ENCODE measurements at places on chromosomes 6 and 20. TPM values are rescaled to one million over a fixed set of nuclear protein-coding genes. Genes with fewer than 3 reads are reported as not detected.

DNA sequence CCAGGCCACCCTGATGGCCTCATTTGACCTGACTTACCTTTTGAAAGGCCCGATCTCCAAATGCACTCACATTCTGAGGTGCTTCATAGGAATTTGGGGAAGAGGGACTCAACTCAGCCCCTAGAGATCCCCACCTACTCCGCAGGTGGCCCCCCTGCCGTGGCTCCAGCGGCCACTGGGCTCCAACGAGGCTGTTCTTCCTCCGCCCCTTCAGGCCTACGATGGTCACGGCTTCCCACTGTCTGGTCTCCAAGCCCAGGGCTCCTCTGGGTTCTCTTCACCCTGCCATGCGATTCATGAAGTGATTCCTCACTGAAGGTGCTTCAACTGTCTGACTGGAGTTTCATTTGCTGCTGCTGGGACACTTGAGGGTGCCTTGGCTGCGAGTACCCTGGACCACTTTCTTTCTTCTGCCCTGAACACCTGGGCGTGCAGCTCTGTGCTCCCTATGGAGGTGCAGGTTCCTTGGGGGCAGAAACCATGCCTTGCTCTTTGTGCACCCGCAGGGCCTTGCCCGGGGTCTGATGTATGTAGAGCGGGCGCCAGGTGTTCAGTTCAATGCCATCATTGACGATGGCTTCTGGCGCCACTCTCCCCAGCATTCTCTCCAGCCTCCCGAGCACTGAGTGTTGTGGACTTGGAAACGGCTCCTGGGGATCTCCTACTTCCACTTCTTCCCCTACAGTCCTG lies 10.0 kb upstream of the DUSP22 start:
- no peak overlapping the region for H3K27ac ChIP-seq
- DNase-seq = no peak
- H3K36me3 ChIP-seq = no peaks in the 10 kb centered on the region
- H3K4me1 ChIP-seq = no peaks in the 10 kb centered on the region
- peaks cover 27% of the 10 kb centered on the region for H3K27me3 ChIP-seq

The GHRH gene
- total RNA-seq = not detected

The FRS3 gene
- 0.54 TPM for total RNA-seq

The MYL9 gene
- total RNA-seq = 97.5 TPM

The TXLNB gene
- total RNA-seq = under 0.01 TPM

DNA sequence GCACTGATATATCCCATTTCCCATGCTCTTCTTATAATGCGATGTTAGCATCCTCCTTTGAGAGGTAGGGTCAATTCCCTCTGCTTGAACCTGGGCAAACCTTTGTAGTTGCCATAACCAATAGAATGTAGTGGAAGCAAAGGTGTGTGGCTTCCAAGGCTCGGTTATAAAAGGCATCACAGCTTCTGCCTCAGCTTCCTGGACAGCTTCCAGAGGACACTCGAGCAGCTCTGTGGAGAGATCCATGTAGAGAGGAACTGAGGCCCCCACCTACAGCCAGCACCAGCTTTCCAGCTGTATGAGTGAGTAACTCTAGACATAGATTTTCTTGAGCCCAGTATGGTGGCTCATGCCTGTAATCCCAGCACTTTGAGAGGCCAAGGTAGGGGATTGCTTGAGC lies 36.7 kb downstream of the FGD2 start:
- H3K27me3 ChIP-seq = peaks cover 6% of the 10 kb centered on the region
- DNase-seq = no peak
- no peaks in the 10 kb centered on the region for H3K4me1 ChIP-seq
- no peak overlapping the region for H3K27ac ChIP-seq

The MOG gene
- not detected for total RNA-seq

The CD109 gene
- total RNA-seq = 5.0 TPM

GRCh38 chr6:4774296-4774695 lies 1.9 kb upstream of the CDYL start:
- H3K27me3 ChIP-seq = peaks cover 3% of the 10 kb centered on the region
- DNase-seq = no peak
- no peaks in the 10 kb centered on the region for H3K4me1 ChIP-seq
- H3K4me3 ChIP-seq = no peak overlapping the region

DNA sequence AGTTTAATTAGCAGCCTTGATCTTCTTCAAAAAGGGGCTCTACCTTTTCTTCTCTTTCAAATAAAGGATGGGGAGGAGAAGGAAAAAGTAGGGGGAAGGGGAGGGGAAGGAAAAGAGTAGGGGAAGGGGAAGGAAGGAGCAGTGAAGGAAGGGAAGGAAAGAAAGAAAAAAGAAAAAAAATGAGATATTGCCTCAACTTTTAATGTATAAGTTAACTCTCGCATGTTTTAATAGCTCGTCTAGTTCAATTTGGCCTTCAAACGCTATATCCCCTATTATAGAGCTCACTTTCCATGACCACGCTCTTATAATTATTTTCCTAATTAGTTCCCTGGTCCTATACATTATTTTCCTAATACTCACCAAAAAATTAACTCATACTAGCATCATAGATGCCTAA lies 11.9 kb upstream of the RIPOR2 start:
- H3K4me1 ChIP-seq = peaks cover 4% of the 10 kb centered on the region
- no peaks in the 10 kb centered on the region for H3K36me3 ChIP-seq

The GNMT gene
- not detected for total RNA-seq

The ERVFRD-1 gene
- total RNA-seq = not detected

- no peak for DNase-seq
- H3K4me1 ChIP-seq = no peaks in the 10 kb centered on the region
- no peaks in the 10 kb centered on the region for H3K27me3 ChIP-seq
- H3K27ac ChIP-seq = no peak overlapping the region
- no peak overlapping the region for H3K4me3 ChIP-seq
- no peaks in the 10 kb centered on the region for H3K36me3 ChIP-seq
These were observed 376.4 kb downstream of the CDH4 start for GRCh38 chr20:61628480-61628879.

DNA sequence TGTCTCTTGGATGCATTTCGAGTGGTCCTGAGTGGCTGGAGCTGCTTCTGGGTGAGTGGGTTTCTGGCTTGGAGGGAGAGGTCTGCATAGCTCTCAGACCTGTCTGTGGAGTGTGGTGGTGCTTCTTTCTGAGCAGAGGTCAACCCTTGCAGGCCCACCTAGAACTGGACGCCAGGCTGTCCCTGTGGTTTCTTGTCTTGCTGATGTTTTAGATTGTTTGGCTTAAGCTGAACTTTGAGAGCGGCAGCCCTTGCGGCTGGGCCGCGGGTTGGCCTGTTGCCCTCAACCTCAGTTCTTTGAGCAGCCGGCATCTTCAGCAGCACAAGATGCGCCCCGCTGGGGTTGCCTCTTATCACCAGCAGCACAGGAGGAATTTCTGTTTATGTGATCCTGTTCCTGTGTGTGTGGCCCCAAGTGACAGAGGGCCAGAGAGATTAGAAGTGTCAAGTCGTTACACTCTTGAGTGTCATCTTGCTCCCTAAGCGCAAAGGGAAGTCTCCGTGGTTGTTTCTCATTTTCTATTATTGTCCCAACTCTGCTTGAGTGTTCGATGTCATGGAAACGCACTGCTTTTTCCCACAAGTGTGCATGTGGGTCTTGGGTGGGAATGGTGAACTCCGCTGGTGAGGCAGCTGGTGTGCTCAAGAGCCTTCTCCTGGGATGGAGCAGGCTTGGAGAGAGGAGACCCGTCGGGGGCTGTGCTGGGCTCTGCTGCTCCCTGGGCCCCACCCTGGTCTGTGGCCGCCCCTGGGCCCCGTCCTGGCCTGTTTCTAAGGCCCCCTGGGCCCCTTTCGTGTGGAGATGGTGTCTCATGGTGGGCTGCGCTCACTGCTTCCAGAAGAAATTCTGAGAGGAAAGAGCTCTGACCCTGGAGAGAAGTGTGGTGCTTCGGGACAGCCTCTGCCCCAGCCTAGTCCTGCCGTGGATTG lies 20.1 kb upstream of the SLC22A1 start:
- no peak for DNase-seq
- H3K27ac ChIP-seq = no peak overlapping the region
- peaks cover 59% of the 10 kb centered on the region for H3K36me3 ChIP-seq
- no peak overlapping the region for H3K4me3 ChIP-seq

GRCh38 chr6:74066168-74066871 lies 370.3 kb downstream of the CD109 start:
- H3K27ac ChIP-seq = no peak overlapping the region
- no peak overlapping the region for H3K4me3 ChIP-seq
- peak; percentile 47 for DNase-seq
- H3K36me3 ChIP-seq = no peaks in the 10 kb centered on the region
- peaks cover 8% of the 10 kb centered on the region for H3K4me1 ChIP-seq

DNA sequence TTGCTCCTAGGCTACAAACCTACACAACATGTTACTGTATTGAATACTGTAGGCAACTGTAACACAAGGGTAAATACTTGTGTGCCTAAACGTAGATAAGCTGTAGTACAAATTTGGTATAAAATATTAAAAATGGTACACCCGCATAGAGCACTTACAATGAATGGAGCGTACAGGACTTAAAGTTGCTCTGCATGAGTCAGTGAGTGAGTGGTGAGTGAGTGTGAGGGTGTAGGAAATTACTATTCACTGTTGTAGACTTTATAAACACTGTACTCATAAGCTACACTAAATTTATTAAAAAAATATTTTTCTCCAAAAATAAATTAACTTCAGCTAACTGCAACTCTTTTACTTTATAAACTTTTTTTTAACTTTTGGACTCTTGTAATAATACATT lies 391.6 kb downstream of the ADGRB3 start:
- no peak overlapping the region for H3K27ac ChIP-seq
- DNase-seq = peak; percentile 1
- H3K4me3 ChIP-seq = no peak overlapping the region
- H3K27me3 ChIP-seq = no peaks in the 10 kb centered on the region
- no peaks in the 10 kb centered on the region for H3K4me1 ChIP-seq

DNA sequence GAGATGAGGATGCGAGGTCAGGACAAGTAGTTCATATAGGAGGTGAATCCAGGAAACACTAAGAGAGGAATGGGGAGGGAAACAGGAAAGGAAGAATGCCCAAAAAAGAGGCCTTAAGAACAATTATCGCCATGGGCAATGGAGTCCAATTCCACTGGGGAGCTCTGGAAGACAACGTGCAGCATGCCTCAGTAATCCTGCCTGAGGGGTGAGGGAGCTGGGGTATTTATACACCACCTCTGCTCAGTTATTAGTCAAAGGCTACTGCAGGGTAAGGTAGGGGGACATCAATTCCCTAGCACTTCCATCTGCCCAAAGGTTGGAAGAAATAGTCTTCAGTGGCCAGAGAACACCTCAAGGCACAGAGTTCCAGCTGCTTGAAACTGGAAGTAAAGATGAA lies 96.4 kb downstream of the ZNF217 start:
- no peaks in the 10 kb centered on the region for H3K36me3 ChIP-seq
- H3K27ac ChIP-seq = no peak overlapping the region
- DNase-seq = no peak
- no peaks in the 10 kb centered on the region for H3K4me1 ChIP-seq

DNA sequence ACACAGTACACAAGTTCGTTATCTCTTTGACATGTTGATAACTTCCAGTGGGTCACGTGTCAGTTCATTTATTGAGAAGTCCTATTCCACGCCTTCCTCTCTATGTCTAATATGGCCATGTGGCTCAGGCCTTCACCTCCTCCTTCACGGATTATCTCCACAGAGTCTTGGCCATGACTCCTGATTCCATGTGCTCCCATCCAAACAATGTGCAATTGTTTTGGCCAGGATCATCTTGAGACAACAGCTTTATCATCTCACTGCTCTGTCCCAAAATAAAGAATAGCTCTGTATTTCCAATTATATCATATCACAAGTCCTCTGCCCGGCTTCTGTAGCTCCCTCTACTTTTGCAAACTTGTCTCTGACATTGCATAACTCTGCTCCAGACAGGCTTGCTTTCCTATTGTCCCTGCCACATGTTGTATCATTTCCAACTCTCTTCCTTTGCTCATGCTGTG lies 11.1 kb upstream of the TXNDC5 start:
- peaks cover 4% of the 10 kb centered on the region for H3K27me3 ChIP-seq
- H3K4me3 ChIP-seq = no peak overlapping the region
- no peak overlapping the region for H3K27ac ChIP-seq
- no peak for DNase-seq

DNA sequence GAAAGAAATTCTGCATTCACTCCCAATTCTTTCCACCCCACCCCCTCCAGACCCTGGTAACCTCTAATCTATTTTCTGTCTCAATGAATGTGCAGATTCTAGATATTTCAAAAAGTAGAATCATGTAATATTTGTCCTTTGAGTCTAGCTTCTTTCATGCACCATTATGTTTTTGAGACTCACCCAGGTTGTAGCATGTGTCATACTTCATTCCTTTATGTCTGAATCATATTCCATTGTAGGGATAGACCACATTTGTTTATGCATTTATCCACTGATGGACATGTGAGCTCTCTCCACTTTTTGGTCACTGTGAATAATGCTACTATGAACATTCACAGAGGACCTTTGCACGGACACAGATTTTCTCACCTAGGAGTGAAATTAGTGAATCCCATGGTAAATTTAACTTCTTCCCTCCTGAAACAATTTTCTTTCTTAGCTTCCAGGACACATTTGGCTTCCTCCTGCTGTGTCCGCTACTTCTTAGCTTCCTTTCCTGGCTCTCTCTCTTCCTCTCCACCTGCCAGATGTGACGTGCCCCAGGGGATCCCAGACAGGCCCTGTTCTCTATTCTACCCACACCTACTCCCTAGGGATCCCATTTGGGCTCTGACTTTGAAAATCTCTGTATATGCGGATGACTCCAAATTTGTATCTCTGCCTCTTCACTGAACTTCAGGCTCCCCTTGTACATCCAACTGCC lies 24.1 kb upstream of the ARFGEF2 start:
- no peak overlapping the region for H3K27ac ChIP-seq
- peaks cover 5% of the 10 kb centered on the region for H3K4me1 ChIP-seq
- no peak overlapping the region for H3K4me3 ChIP-seq
- peak; percentile 92 for DNase-seq
- H3K27me3 ChIP-seq = peaks cover 13% of the 10 kb centered on the region
- H3K36me3 ChIP-seq = no peaks in the 10 kb centered on the region

DNA sequence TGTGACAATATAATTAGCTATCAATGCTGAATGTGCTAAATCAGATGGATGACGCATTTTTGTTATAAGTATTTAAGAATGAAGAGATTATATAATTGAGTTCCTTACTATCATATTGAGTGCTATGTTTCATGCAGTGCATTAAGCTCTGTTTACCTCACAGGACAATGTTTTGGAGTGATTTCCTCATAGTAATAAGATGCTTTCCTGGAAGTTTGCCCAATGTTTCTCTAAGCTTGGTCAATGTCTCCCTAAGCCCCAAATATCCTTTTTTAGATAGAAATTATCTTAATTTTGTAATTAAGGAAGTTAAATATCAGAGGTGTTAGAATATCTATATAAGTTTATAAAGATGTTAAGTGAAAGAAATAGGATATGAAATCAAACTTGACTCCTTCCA lies 489.6 kb downstream of the MMUT start:
- H3K4me1 ChIP-seq = no peaks in the 10 kb centered on the region
- H3K36me3 ChIP-seq = no peaks in the 10 kb centered on the region
- H3K27me3 ChIP-seq = no peaks in the 10 kb centered on the region
- H3K27ac ChIP-seq = no peak overlapping the region

GRCh38 chr6:72296375-72296774 lies 325.5 kb upstream of the KCNQ5 start:
- H3K4me1 ChIP-seq = no peaks in the 10 kb centered on the region
- no peaks in the 10 kb centered on the region for H3K27me3 ChIP-seq
- H3K36me3 ChIP-seq = no peaks in the 10 kb centered on the region
- DNase-seq = no peak

The SYNDIG1 gene
- not detected for total RNA-seq

GRCh38 chr20:15056246-15056645 lies 718.8 kb upstream of the FLRT3 start:
- no peak for DNase-seq
- no peak overlapping the region for H3K4me3 ChIP-seq
- no peaks in the 10 kb centered on the region for H3K36me3 ChIP-seq
- no peak overlapping the region for H3K27ac ChIP-seq

- peaks cover 13% of the 10 kb centered on the region for H3K27me3 ChIP-seq
- DNase-seq = no peak
- no peak overlapping the region for H3K27ac ChIP-seq
These were observed 7.7 kb downstream of the TREML2 start for GRCh38 chr6:41193171-41193734.

All from IMR-90 (cell line).